CD4-positive, CD25-positive, alpha-beta regulatory T cell (primary cell): ENCODE measurements at places on chromosomes 7 and 10. TPM values are rescaled to one million over a fixed set of nuclear protein-coding genes. Genes with fewer than 3 reads are reported as not detected.

DNA sequence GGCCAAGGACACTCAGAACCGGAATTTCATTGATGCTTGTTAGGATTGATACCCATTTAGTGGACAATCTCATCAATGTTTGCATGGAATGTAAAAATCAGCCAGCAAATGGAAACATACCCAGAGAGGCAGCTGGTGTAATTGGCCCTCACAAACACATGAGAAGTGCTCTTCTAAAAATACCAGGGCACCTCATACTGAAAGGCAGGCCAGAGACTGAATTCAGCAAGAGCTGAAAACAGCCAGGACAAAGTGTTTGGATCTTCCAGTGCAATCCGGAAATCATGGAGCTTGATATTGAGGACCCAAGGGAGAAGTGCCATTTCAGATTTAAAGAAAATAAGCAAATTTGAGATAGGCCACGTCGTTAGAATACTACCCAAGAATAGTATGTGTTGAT lies 498.6 kb downstream of the GALNT17 start:
- H3K4me3 ChIP-seq: no peak overlapping the region
- H3K27ac ChIP-seq: no peak overlapping the region
- no peaks in the 10 kb centered on the region for H3K36me3 ChIP-seq
- H3K27me3 ChIP-seq: no peaks in the 10 kb centered on the region
- DNase-seq: no peak

DNA sequence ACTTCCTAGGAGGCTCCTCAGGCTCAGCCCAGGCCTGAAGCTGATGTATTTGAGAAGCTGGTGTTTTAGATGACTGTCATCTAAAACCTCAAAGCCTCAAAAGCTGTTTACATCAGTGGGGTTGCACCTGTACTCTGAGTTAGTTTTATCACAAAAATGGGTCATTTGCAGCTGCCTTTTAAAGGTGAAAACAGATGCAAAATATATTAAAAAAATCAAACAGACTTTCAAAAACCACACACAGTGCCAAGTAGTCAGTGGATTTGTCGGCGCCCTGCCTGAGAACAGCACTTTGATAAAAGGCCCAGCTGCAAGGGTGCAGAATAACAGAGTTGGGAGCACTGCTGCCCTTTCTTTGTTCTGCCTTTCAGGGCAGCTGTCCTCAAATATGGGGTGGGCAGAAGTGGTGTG lies 103.0 kb downstream of the VOPP1 start:
- peaks cover 69% of the 10 kb centered on the region for H3K4me1 ChIP-seq
- H3K36me3 ChIP-seq: peaks cover 10% of the 10 kb centered on the region
- peak; percentile 34 for DNase-seq
- no peaks in the 10 kb centered on the region for H3K27me3 ChIP-seq
- H3K4me3 ChIP-seq: peak overlapping the region; percentile 65

DNA sequence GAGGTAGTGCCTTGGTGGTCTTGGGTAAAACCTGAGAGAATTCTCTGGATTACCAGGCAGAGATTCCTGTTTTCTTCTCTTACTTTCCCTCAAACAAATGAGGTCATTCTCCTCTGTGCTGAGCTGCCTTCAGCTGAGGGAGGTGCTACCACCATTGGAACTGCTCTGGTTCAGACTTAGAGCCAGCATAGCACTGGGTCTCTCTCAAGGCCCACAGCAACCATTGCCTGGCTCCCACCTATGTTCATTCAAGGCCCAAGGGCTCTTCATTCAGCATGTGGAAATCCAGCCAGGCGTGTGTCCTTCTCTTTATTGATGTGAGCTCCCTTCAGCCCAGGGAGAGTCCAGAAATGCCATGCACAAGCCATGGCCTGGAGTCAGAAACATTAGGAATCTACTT lies 261.1 kb downstream of the NRG3 start:
- DNase-seq: no peak
- no peak overlapping the region for H3K27ac ChIP-seq
- no peak overlapping the region for H3K4me3 ChIP-seq
- no peaks in the 10 kb centered on the region for H3K27me3 ChIP-seq
- no peaks in the 10 kb centered on the region for H3K36me3 ChIP-seq

DNA sequence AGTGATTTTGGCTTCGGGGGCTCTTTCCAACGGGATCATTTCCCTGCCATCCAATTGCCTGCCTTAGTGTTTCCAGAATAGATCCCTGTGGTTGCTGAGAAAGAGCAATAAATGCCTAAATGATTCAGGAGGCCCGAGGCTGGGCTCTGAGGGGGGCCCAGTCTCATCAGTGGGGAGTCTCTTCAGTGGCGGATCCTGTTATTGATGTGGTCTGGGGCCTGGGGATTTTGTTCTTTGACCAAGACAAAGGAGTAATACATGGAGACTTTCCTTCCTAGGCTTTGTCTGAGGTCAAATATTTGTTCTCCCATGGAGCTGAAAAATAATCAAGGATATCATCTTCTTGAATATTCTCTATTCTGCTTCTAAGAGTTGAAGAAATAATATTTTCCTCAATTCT lies 40.8 kb downstream of the TAS2R41 start:
- no peaks in the 10 kb centered on the region for H3K4me1 ChIP-seq
- no peak overlapping the region for H3K27ac ChIP-seq
- H3K4me3 ChIP-seq: no peak overlapping the region
- no peaks in the 10 kb centered on the region for H3K36me3 ChIP-seq

GRCh38 chr10:10967581-10968256 lies 50.0 kb upstream of the CELF2 start:
- H3K27me3 ChIP-seq: no peaks in the 10 kb centered on the region
- H3K4me1 ChIP-seq: no peaks in the 10 kb centered on the region
- H3K4me3 ChIP-seq: no peak overlapping the region
- DNase-seq: no peak
- H3K27ac ChIP-seq: no peak overlapping the region

The CALHM2 gene
- total RNA-seq: 26.1 TPM
